ENCODE measurements at places on chromosomes 7 and 10.

DNA sequence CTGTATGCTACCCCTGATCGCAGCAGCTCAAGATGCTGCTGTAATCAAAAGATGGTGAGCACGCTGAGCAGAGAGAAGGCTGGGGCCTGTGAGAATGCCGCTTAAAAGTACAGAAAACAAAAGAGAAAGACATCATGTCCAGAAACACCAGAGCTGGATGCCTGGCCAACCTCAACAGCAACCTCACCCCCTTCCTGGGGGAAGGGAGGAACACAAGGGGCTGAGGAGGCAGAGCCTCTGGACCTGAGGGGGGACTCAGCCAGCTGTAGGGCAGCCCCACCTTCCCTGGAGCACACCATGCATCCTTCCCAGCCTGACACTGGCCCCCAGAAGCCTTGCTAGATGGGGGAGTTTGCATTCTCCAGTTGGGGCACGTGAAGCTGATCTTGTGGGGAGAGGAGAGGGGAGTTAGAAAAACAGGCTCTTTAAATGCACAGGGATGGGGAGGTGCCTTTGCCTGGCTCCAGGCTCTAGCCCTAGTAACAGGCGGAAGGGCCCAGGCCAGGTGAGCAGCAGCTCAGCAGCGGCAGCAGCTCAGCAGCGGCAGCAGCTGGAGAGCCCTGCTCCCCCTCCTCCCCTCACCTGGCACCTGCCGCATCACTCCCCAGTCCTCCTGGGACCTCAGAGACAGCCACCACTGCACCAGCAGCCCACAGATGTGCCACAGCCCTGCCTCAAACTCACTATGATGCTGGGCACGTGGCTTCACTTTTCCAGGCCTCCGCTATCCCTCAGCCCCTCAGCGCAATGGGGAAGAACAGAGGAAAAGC lies 156.3 kb downstream of the NEURL1 start:
- DNase-seq: no peak

- no peak for DNase-seq
These were observed 19.4 kb upstream of the CDC14C start for GRCh38 chr7:48904975-48905374.

- no peak for DNase-seq
These were observed 204.0 kb upstream of the GNAI1 start for GRCh38 chr7:79930604-79931003.

DNA sequence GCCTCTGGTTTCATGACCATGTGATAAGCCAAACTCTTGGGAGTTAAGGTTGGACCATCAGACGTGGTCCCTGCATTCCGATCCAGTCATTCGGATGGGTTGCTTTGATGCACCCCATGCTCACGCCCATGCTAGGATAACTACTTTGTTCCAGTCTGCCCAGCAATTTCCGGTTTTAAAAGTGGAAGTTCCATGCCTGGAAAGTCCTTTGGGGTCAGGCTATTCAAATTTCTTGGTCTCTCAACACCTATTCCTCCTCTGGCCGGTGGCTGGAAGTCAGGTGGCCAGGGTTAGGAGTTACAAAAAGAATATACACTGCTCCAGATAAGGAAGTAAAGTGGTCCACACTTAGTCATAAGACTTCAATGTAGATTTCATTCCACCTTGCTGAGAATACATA lies 37.7 kb upstream of the HABP2 start:
- no peak for DNase-seq

DNA sequence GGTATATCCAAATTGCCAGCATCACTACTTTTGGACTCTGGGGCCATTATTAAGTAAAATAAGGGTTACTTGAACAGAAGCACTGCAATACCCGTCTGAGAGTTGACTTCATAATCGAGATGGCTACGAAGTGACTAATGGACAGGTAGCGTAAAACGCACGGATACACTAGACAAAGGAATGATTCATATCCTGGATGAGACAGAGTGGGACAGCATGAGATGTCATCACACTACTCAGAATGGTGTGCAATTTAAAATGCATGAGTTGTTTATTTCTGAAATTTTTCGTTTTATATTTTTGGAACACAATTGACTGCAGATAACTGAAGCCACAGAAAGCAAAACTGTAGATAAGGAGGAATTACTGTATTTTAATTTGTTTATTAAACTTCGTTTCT lies 421.5 kb upstream of the LRGUK start:
- no peak for DNase-seq

DNA sequence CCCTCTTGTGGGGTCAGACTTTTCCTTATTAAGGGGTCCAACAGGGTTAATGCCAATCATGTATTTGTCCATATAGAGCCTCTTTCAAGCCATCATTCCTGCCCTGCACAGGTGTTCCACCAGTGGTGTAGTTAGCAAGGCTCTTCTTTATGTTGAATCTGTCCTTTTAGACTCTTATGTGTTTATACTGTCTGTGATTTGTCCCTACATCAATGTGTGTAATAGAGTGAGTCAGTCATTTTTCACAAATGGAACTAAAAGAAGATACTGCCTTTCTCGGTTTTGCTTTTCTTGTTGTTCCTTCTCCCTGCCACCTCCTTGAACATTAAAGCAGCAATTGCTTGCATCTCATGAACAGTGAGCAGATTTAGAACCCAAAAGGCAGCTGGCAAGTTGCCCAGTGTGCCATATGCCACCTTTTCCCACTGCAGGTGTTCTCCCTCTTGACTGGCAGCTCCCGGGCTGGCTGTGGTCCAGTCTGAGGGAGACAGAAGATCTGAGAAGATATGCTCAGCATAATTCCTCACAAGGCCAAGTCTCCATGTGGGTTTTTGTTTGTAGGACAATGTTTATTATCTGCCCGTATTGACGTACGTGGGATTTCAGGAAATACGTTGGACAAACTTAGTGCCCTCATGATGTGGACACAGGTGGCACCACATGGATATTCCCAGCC lies 154.1 kb downstream of the LHFPL3 start:
- no peak for DNase-seq

GRCh38 chr7:143199040-143199439 lies 15.8 kb downstream of the TAS2R39 start:
- DNase-seq: no peak

GRCh38 chr10:44384601-44385025 lies 284 bp downstream of the CXCL12 start:
- no peak for DNase-seq
